ENCODE measurements at places on chromosomes 6 and 20. TPM values are rescaled to one million over a fixed set of nuclear protein-coding genes. Genes with fewer than 3 reads are reported as not detected.

- no peak overlapping the region for H3K4me3 ChIP-seq
- no peak overlapping the region for H3K27ac ChIP-seq
- no peak for DNase-seq
- no peaks in the 10 kb centered on the region for H3K36me3 ChIP-seq
Observed at GRCh38 chr6:159966981-159967380, 1.9 kb upstream of the IGF2R start.

GRCh38 chr6:150363733-150364132 lies 5.1 kb upstream of the IYD start:
- no peaks in the 10 kb centered on the region for H3K4me1 ChIP-seq
- no peak for DNase-seq
- H3K27ac ChIP-seq = no peak overlapping the region
- no peaks in the 10 kb centered on the region for H3K27me3 ChIP-seq

PRR18 gene
- not detected for total RNA-seq

C20orf144 gene
- total RNA-seq = not detected

TMEM244 gene
- total RNA-seq = not detected

Measured in gastrocnemius medialis (tissue), 4 donors.